Stimulated activated CD4-positive, alpha-beta T cell treated with anti-CD3 and anti-CD28 coated beads, Interleukin-2, amount 100 ng/mL, for 48 hours (primary cell): ENCODE measurements at places on chromosomes 3 and 15.
A peak's percentile ranks its signal among the peaks of the same experiment; 100 is the strongest.

DNA sequence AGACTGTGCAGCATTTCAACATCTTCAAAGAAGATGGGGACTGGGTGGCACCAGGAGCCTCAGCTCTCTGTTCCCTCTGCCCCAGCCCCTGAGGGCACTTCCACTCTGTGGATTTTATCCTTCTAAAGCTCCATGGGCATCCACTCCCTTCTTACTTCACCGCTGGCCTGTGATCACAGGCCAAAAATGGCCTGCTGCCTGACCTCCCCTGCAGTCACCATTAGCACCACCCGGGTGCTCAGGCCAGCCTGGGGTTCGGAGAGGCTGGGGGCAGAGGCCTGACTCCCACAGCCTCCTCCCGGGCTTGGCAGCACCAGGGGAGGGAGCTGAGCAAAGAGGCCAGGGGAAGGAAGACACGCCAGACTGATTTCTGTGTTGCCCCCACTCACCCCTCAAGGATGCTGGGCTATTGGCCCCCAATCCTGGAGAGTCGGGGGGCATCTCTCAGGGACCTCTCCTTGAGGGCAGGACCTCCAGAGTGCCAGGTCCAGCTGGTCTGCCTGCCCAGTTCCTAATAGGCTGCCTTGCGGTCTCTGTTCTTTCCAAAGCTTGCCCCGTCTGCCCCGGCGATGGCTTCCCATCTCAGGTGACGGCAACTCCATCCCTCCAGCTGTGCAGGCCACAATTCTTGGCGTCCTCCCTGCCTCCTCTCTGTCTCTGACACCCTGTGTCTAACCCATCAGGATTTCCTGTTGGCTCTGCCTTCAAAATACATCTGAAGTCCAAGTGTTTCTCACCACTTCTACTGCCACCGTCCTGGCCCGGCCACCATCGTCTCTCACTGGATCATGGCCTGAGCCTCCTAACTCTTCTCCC lies 67.1 kb downstream of the EXOG start:
- no peak for DNase-seq

- DNase-seq: no peak
Measured at GRCh38 chr3:124451630-124452317, 278.5 kb upstream of the UMPS start.

GRCh38 chr15:51499379-51499976 lies 123.1 kb downstream of the DMXL2 start:
- DNase-seq: no peak

DNA sequence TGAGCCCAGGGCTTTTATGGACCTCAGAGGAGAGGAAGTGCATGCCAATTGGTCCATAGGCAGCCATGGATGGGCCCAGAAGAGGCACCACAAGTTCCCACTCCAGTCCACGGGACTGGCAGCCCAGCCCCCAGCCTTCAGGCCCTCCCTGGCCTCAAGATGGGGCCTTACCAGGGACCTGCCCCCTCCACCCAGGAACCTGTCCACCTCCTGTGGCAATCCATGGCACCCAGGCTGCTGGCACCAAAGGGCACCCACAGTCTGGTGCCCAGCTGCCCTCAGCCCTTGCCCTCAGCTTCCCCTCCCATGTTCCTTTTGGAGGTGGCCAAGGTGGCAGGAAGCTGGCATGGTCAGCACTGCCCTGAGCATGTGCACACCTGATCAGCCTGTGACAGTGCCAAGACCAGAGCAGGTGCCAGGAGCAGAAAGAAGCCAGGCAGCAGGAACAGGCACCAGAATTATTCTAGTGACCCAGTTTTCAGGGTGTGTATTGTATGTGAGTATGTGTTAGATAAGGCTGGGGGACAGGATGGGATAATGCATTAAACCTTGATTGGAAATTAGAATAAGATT lies 415.0 kb downstream of the NTRK3 start:
- no peak for DNase-seq

DNA sequence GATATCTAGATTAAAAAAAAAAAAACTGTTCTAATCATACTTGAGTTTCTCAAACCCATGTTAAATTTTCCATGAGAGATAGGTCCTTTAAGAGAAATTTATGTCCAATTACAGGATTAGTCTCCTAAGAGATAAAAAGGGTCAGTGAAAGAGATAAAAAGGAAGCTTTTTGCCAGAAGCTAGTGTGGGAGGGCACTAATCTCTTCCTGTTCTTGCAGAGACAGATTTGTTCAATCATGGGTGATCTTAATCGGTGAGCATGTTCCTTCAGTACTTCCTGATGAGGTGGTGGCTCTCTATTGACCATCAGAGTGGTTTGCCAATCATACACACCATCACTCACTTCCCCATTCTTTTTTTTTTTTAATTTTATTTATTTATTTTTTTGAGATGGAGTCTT lies 16.9 kb upstream of the LPP start:
- DNase-seq: no peak

GRCh38 chr3:14330508-14330907 lies 71.9 kb upstream of the SLC6A6 start:
- no peak for DNase-seq

- no peak for DNase-seq
Measured at GRCh38 chr3:50124052-50124799, 30.9 kb upstream of the SEMA3F start.

DNA sequence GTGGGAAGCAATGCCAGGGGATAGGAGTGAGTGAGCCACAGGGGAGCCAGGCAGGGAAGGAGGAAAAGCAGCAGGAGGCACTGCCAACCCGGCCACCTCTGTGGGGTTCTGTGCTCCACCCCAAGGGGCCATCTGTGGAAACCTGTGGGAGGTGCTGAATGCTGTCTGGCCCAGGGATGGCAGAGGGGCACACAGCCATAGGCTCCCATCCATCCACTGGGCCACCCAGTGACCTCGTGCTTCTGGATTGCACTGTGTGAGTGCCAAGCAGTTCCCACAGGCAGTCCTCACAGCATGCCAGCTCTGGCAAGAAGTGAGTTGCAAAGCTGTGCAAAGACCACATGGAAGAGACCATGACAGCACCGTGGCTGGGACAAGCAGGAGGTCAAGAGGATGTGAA lies 27.5 kb downstream of the DNAJB8 start:
- no peak for DNase-seq

DNA sequence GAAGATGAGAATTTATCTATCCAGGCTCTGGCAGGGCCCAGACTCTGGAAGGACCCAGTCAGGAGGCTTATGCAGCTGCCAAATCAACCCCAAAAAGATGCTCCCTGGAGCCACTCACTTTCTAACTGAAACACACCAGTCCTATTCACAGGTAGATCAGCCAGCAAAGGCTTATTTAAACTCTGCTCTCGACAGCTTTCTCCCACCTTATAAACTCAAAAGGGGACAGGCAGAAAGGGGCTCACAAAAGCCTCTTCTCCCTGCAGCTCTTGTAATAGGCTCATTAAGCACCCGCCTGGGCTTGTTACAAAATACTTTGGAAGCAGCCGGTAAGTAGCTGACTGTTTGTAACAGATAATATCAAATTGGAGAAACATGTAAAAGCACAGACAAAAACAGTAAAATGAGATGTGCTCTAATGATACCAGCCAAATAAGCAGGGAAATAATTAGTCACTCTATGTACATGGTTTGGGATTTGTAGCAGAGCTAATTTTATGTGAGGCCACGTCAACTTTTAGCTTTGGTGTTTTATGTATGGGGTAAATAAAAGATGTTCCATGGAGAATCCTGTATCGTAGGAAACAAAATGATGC lies 213.8 kb downstream of the NR2F2 start:
- no peak for DNase-seq

DNA sequence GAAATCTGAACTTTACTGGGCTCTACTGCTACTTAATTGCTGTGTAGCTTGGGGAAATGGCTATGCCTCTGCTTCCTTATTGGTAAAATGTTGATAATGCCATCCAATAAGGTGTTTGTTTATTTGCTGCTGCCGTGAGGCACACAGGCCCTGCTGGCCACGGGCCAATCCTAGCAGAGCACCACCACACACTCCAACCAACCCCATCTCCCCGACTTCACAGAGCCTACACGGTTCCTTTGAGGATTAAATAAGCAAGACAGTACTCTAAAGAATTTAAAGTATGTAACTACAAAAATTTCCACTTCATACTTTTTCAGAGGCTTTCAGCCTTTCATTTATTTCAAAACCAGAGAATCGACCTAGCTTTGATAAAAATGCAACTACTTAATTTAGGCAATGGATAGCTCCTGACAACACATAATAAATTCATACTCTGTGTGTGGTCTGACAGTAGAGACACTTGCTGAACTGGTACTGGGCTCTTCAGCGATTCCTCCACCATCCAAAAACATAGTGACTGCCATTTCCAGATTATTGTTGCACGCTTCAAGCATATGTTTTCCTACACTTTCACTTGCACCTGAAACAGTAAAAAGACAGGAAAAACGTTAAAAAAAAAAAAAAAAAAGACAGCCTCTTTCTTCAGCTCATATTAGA lies 25.3 kb downstream of the UBXN7 start:
- DNase-seq: no peak

GRCh38 chr3:171809861-171810628 lies at the start of gene PLD1:
PLD1 (minus strand) TSS chr3:171810483; CDS start chr3:171738051, 72,432 bp downstream.
- DNase-seq: peak; percentile 28

DNA sequence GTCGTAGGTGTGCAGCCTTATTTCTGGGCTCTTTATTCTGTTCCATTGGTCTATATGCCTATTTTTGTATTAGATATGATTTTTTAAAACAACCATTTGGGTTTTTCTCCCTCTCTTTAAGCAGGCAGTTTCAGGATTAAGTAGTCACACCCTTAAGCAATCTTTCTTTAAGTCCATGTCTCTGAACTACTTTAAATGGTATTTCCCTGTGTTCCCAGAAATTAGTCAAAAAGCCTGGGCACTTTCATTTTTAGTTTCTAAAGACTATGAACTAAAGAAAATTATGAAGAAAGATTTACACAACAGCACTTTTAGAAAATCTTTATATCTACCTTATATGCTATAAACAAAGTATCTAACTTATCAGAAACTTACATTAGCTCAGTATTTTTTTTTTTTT lies 110.3 kb downstream of the FAIM start:
- DNase-seq: no peak

GRCh38 chr15:61315471-61315870 lies 86.4 kb upstream of the RORA start:
- DNase-seq: no peak

GRCh38 chr3:13167829-13168228 lies 94.6 kb upstream of the IQSEC1 start:
- DNase-seq: no peak

- no peak for DNase-seq
Measured at GRCh38 chr15:35928847-35929246, 382.9 kb upstream of the DPH6 start.

GRCh38 chr15:39269352-39269751 lies 311.5 kb upstream of the THBS1 start:
- DNase-seq: no peak

- no peak for DNase-seq
Measured at GRCh38 chr3:37241880-37242279, 67.5 kb upstream of the LRRFIP2 start.

GRCh38 chr15:48775546-48775945 lies 35.3 kb downstream of the CEP152 start:
- DNase-seq: no peak

- no peak for DNase-seq
Measured at GRCh38 chr3:25110642-25111041, 317.4 kb upstream of the RARB start.

DNA sequence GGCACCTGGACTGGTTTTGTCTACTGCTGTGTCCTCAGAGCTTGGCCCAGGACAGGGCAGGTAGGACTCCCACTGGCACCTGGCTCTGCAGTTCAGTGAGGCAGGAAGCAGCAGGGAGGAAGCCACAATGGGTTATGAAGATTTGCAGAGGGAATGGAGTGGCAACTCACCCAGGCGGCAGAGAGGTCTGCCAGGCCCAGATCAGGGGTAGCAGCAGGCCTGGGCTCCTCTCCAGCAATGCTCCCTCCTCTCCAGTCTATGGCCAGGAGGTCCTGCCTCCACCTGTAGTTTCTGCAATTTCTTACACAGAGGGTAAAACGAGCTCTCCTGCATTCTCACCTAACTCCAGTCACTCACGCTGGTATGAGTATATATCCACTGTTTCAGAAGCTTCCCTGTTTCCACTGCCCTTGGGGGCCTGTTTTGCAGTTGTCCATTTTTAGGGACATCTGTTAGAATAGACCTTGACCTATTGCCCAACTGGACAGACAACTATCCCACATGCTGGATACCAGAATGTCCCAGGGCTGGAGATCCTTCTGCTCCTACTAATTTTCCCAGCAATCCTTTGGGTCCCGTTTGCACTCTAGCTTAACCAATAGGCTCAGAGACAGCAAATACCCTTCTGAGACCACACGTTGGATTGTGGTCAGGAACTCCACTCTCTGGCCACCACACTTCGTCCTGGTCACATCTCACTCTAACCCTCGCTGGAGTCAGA lies 35.2 kb downstream of the HMCES start:
- DNase-seq: peak; percentile 20

DNA sequence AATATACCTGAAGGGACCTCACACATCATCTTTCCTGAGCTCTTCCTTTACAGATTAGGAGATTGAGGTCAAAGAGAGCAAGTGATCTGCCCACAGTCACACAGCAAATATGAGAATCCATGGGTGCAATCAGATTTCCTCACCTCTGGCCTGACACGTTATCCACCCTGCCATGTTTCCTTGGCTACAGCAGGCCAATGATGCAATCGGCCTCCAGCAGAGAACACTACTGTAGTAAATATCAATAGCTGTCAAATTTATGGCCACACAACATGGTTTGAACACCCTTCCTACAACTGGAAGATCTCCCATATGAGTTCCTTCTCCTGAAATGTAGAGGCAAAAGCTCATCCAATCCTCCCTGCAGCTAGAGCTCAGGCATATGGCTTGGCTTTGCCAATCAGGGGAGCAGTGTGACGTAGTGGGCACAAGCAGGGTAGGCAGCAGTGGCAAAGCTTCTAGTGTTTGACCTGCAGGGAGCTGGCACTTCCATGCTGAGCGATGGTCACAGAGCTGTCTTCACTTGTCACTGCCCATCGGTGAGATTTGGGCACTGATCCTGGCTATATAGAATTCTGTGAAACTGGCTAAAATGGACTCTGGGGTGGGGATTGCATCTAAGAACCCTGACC lies 271.3 kb downstream of the TJP1 start:
- no peak for DNase-seq

GRCh38 chr3:169143506-169143905 lies 520.0 kb downstream of the MECOM start:
- DNase-seq: no peak

DNA sequence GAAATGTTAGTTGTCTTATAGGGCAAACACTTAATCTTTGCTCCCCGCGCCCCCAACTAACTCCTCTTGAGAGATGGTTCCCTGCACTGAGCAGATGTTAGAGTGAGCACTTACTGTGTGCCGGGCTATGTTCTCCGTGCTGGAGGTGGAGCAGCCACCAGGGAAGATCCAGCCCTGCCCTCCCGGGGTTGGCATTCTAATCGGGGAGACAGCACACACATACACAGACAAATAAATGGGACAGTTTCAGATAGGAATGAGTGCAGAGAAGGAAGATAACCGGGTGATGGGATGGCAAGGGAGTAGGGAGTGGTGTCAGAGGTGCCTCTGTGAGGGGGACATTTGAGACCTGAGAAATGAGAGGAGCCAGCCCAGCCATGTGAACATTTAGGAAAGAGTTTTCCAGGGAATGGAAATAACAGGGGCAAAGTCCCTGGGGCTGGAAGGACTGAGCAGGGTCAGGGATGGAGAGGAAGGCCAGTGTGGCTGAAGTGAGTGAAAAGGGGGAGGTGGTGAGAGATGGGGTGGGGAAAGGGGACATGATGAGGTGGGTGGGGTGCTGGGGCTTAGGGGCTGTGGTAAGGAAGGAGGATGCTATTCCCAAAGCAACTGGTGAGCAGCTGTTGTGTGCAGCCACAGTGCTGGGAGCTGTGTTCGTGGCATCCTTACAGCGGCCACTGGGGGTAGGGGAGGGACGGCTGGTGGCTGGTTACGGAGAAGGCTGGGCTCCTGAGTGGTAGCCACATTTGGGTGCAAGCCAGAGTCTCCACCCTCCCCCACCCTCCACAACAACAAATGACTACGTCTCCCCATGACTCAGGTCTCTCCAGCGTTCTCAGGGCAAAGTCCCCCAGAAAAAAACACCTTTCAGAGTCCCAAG lies 15.4 kb upstream of the FGD5 start:
- DNase-seq: no peak
